ENCODE measurements at places on chromosomes 4 and X.

DNA sequence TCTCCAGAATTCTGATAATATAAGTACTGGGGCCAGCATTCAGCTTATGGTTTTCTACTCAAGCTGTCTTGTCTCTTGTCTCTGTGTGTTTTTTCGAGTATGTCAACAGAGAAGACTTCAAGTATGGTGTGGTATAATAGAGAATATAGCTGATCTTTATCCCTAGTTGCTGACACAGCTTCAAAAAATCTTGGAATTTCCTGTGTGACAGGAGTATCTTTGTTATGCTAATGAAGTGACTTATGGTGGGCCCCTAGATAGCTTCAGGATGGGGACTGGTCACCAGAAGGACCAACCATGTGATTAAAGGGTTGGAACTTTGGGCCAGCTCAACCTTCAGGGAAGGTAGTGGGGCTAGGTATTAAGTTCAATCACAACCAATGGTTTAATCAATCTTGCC is 2.9 kb downstream of the GPRASP3 start:
- DNase-seq, result no peak

- no peak for DNase-seq
Observed at GRCh38 chr4:1976416-1977352, 32.1 kb downstream of the NELFA start.

DNA sequence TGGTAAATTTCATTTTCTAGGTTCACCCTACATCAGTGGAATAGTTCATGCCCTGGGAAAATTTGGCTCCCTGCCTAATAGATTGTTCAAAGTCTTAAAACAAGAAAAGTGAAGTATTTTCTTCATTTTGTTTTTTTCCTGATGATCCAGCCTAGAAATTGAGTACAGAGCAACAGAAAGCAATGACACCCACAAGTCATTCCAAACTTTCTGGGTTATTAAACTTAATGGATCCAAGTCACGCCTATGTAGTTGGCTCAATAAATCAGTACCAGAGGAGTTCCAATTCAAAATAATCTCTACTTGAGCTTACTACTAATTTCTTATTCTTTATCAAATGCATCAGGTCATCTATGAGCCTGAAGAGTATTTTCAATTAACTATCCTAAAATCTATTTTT is 937.6 kb upstream of the SLIT2 start:
- DNase-seq, result no peak

DNA sequence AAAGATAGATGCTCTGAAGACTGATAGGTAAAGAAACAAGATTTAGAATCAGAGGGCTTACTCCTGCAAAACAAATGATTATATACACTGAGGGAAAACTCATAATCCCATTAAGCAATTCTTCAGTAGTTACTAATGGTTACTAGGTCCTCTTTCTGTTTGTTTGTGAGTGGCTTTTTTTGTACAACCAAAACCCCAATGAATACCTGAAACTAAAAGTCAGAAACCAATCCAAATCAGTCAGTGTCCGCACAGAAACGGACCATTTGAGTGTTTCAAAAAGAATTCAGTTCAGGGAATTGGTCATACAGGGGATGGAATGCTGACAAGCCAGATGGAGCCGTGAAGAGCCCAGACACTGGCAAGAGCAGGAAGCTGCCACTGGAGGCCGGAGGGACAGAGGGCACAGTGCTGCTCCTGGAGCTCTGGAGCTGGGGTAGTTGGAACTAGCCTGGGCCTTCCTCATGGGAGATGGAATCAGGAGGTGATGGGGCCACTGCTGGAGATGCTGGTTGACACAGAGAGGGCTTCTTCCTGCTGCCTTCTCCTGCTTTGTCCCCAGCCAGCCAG is 31.9 kb downstream of the SETD7 start:
- no peak for DNase-seq

DNA sequence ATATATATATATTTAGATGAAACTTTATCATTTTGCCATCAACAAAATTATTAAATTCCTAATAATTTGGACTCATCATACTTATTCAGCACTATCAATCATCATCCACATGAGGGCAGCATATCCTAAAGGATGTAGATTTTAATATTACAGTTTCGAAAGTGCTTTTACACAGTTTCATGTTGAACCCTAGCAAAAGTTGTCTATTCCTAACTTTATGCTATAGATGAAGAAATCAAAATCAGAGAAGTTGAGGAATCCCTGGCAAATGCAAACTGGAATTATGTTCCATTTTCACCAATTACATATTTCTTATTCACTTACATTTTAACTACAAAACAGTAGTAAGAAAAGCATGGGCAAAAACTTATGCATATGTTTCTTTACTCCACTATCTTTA is 36.6 kb upstream of the UGT2A1 start:
- DNase-seq, result no peak

GRCh38 chrX:48589482-48590162 is 7.7 kb upstream of the WDR13 start:
- DNase-seq, result no peak

GRCh38 chr4:149549911-149550310 is 265.7 kb downstream of the IQCM start:
- no peak for DNase-seq

- DNase-seq, result no peak
Observed at GRCh38 chrX:1435241-1435895, 17.3 kb downstream of the ASMTL start.

DNA sequence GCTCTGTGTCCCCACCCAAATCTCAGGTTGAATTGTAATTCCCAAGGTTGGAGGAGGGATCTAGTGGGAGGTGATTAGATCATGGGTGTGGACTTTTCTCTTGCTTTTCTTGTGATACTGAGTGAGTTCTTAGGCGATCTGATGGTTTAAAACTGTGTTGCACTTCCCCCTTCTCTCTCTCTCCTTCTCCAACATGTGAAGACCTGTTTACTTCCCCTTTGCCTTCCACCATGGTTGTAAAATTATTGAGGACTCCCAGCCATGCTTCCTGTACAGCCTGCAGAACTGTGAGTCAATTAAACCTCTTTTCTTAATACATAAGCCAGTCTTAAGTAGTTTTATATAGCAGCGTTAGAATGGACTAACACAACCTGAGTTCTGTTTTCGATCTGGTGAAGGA is 738.2 kb downstream of the ARAP2 start:
- DNase-seq, result no peak

GRCh38 chr4:146510942-146511341 is 10.8 kb downstream of the SLC10A7 start:
- no peak for DNase-seq

GRCh38 chr4:29320947-29321620 is 1399.1 kb upstream of the PCDH7 start:
- DNase-seq, result no peak

DNA sequence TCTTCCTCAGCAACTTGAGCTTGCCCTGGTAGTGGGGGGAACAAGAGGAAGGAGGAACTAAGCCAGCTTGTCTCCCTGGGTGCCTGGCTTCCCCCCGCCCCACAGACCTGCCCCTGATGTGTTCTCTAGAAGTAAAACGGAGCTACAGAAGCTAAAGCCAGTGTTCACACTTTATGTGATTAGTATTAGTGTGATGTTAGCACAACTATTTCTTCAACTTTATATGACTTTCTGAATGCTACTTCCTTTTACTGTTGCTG is 10.7 kb downstream of the RGS12 start:
- DNase-seq, result no peak

DNA sequence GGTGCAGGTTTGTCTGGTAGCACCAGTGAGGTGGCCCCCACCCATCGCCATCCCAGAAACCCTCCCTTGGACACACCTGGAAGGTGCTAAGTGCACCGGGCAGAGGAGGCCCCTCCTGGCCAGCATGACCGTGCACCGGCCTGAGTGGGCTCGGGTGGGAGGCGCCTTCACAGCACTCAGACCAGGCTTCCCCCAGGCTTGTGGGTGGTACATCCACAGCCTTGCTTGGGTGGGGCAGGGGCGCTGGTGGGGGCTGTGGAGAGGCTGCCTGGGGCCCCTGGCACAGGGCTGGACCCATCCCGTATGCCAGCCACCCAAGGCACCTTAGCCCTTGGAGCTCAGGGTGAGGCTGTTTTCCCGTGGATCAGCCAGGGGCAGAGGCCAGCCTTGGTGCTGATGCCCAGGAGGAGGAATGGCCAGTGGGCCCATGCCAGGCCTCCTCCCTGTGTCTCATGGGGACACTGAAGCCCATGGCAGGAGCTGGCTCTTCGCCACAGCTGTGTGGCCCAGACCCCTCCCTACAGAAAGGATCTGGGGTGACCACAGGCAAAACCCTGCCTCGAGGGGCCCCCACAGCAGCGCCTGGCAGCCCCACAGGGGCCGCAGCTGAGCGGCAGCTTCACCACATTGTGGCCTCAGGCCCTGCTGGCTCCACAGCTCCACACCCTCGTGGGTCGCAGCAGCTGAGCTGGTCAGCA is 21.4 kb downstream of the NKX1-1 start:
- no peak for DNase-seq

DNA sequence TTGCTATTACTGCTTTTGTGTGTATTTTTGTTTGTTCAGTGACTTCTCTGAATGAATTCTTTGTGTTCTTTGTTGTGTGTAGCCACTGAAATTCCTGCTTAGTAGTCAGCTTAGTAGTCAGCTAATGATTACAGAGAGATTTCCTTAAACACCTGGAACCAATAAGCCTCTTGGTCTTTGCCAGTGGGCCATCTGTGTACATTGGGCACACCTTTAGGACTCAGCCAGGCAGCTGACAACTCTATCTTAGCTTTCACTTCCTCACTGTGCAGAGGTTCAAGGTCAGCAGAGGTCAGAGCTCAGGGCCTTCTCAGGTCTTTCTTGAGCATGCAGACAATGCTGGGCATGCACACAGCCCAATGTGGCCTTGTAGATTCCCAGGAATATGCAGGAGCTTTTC is 59.3 kb downstream of the RWDD4 start:
- DNase-seq, result no peak

- no peak for DNase-seq
Observed at GRCh38 chrX:137999552-137999951, 433.6 kb downstream of the ZIC3 start.

- no peak for DNase-seq
Observed at GRCh38 chrX:10103023-10103422, 53.8 kb upstream of the CLCN4 start.

DNA sequence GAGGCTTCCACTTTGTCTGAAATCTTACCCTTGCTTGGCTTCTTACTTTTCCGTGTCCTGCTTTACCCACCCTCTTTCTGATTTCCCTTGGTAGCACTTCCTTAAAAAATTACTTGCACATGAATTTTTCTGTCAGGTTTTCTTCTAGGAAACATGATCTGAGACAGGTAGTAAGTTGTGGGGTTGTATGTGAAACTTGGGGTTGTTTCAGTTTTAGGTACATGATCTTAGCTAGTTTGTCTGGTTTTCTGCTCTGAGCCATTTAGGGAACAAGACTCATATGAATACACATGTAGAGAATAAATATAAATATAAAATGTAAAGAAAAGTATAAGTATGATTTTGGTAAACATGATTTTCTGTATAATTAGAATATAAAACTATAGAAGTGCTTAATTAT is 17.4 kb upstream of the ARMCX2 start:
- no peak for DNase-seq

DNA sequence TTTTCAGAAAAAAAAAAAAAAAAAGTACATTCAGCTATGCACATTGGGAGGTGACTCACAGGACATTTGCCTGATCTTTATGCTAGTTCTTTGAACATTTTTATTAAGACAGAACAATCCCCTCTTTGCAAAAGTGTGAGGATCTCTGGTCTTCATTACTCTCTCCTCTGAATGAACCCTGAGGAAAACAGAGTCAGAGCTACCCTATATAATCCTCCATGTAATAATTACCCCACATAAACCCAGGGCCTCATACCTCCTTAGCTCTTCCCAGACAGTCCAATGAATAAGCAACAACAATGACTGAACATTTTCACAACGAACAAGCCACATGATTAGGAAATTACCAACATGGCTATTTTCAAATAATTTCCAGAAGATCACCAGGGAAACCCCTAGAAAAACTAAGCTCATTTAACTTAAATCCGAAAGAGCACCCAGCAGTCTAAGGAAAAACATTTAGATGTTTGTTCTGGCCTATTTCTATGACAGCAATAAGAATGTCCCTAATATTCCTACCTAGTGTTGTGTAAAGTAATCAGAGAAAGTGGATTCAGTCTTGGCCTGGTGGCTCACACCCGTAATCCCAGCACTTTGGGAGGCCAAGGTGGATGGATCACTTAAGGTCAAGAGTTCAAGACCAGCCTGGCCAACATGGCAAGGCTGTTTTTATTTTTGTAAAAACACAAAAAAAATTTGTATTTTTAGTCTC is 37.8 kb downstream of the TBC1D9 start:
- DNase-seq, result no peak

DNA sequence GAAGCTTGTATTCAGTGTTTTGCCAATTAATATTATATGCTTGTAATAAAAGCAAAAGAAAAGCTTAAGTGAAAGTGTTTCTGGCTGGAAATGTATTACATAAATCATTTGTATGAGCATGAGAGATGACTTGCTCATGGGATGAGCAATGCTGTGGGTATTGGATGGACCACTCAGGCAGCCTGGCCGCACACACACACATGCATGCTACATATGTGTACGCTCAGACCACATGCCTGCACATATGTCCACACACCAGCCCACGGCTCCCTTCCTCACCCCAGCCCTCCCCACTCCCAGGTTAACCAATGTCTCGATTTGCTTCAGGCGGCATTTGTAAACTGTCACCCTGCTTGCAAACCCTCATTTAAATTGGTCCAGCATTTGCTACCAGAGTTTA is 55.9 kb downstream of the CPLX1 start:
- no peak for DNase-seq

GRCh38 chrX:36388901-36389300 is 469.4 kb downstream of the CFAP47 start:
- DNase-seq, result no peak

DNA sequence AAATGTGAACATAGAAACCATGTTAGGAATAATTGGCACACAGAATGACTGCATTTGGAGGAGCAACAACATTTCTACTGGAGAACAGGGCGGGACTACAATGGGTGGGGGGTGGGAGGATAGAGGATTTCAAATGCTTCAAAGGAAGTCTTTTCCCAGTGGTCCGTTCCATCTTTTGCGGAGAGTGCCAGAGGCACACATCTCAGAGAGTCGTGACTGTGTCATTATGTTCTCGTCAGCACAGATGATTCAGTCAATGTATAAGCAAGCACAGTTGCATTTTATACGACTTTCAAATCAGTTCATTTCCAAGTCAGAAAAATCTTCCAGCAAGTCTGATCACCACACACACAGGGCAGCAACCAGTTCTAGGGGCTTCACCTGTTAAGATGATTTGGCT is 22.7 kb upstream of the GPR50 start:
- no peak for DNase-seq

GRCh38 chrX:31653422-31653821 is 581.6 kb upstream of the FTHL17 start:
- DNase-seq, result no peak

DNA sequence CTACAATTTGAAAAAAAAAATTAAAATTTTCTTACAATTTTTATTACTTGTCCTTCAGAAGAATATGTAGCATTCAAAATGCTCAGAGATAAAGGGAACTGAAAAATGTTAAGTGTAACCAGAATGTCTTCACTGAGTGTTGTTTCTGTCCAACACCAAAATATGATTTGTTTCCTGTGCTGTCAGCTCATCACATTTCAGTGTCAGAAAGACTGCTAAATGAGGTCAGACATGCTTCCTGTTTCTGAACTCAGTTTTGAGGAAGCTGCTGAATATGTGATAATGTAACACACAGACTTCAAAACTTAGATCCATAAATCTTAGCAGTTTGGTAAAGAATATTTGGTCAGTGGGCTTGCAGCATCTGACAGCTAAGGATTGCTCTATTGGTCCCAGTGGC is 1849.7 kb downstream of the PCDH7 start:
- DNase-seq, result no peak
